Endodermal cell (in vitro differentiated cells): ENCODE measurements at places on chromosomes 3 and 15. TPM values are rescaled to one million over a fixed set of nuclear protein-coding genes. Genes with fewer than 3 reads are reported as not detected.

GUCA1C gene
- total RNA-seq = not detected in 2 replicates

SLC7A14 gene
- total RNA-seq = 0.42 and 0.47 TPM in 2 replicates

BSN gene
- 1.7 and 2.5 TPM in 2 replicates for total RNA-seq

DPPA4 gene
- total RNA-seq = 117 to 154 TPM (median 132 TPM) in 3 replicates

ALAS1 gene
- 31.0 to 52.2 TPM (median 50.1 TPM) in 3 replicates for total RNA-seq

GOLGA8B gene
- total RNA-seq = 84.5 to 98.6 TPM (median 96.7 TPM) in 3 replicates

LMAN1L gene
- total RNA-seq = not detected in 3 replicates

USP3 gene
- 52.5 to 61.5 TPM (median 53.9 TPM) in 3 replicates for total RNA-seq

PTH1R gene
- total RNA-seq = 3.7 and 4.8 TPM in 2 replicates

FBXO40 gene
- total RNA-seq = not detected in 2 replicates

SPTBN5 gene
- 1.3 and 2.8 TPM in 2 replicates for total RNA-seq

MYO1E gene
- 47.8 to 104 TPM (median 56.8 TPM) in 3 replicates for total RNA-seq

EFCC1 gene
- 0.31 to 0.93 TPM (median 0.78 TPM) in 3 replicates for total RNA-seq

ZNF80 gene
- not detected in 2 replicates for total RNA-seq

APOD gene
- total RNA-seq = not detected in 3 replicates

PARP6 gene
- total RNA-seq = 82.2 to 87.3 TPM (median 83.1 TPM) in 3 replicates

DUOX2 gene
- 0.11 to 7.9 TPM (median 0.13 TPM) in 3 replicates for total RNA-seq

PRR20G gene
- not detected in 3 replicates for total RNA-seq

MUC4 gene
- total RNA-seq = 0.23 to 0.42 TPM (median 0.35 TPM) in 3 replicates

SPTSSB gene
- 1.9 and 2.3 TPM in 2 replicates for total RNA-seq

C3orf80 gene
- total RNA-seq = 0.24 to 0.47 TPM (median 0.46 TPM) in 3 replicates

TM4SF1 gene
- total RNA-seq = not detected in 3 replicates

GPR15 gene
- total RNA-seq = not detected in 2 replicates

SPINK8 gene
- not detected in 3 replicates for total RNA-seq

FAM81A gene
- total RNA-seq = 0.35 to 1.1 TPM in 2 of 3 replicates, not detected in the other

ETV5 gene
- total RNA-seq = 82.7 and 84.1 TPM in 2 replicates

THPO gene
- total RNA-seq = 0.52 to 1.7 TPM (median 1.3 TPM) in 3 replicates

MED12L gene
- total RNA-seq = 16.6 to 36.0 TPM (median 28.9 TPM) in 3 replicates

ARNT2 gene
- 7.5 and 8.0 TPM in 2 replicates for total RNA-seq

DBR1 gene
- 15.3 to 23.0 TPM (median 22.0 TPM) in 3 replicates for total RNA-seq

NPAP1 gene
- 0.07 to 0.18 TPM (median 0.11 TPM) in 3 replicates for total RNA-seq

DGKG gene
- 0.61 to 1.8 TPM (median 1.2 TPM) in 3 replicates for total RNA-seq
